Daoy (cell line): ENCODE measurements at places on chromosomes 1 and 21. TPM values are rescaled to one million over a fixed set of nuclear protein-coding genes. Genes with fewer than 3 reads are reported as not detected.
A peak's percentile ranks its signal among the peaks of the same experiment; 100 is the strongest.

The SPOCD1 gene
- total RNA-seq: 86.6 and 92.7 TPM in 2 replicates

DNA sequence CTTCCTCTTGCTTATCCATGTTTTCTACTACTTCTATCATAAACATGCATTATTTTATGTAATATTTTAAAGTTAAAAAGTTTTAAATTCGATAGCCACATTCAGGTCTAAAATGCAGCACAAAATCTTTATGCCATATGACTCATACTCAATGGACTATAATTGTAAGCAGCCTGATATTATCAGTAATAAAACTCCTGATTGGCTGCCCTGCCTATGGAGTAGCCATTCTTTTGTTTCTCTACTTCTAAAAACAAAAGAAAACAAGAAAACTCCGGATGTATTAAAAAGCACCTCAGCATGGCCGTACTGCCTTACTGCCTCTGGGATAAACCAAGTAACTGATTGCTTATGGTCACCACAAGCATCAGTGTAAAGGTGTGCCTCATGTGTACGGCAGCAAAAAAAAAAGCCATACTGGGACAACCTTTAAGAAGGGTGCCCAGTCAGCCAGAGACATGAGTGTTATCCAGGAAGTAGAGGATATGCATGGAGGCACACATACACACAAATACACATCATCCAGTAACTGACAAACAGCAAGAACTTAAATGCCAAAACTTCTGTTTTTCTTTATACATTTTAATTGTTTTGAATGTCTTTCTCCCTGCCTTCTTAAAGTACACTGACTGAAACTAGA lies 9.2 kb downstream of the SLC35D1 start:
- no peak for DNase-seq

The SERINC2 gene
- 3.2 and 4.1 TPM in 2 replicates for total RNA-seq

GRCh38 chr1:204545202-204545601 lies 29.0 kb downstream of the MDM4 start:
- DNase-seq: no peak

DNA sequence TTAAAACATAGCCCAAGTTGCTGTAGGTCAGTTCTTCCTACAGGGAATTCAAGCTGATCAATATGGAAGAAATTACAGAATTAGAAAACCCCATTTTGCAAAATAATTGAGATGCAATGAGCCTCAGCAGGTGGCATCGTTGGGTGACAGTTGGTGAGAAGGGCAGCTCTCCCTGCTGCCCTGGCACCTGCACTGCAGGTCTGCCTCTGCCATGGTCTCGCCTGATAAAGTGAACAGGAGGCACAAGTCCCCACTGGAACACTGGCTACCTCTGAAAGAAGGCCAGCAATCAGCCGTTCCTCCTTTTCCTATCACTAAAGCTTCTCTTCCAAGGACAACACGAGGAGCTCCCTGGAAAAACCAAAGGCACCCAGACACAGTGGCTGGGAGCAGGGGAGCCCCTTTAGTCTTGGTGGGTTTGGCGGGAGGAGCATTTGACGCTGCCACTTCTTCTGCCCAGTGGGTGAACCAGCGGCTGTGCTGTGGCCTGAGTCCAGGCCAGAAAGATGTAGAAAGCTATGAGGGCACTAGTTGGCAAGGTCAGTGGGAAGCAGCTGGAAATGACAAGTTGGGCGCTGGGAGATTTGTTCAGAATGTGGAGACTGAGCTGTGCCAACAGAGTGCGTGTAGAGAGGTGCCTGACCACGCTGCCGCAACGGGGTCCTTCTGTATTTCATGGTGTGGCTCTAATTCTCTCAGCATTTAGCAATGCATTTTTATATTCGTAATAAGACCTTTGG lies 93.1 kb downstream of the RIPK4 start:
- no peak for DNase-seq

GRCh38 chr1:100627936-100628335 lies 90.0 kb downstream of the GPR88 start:
- no peak for DNase-seq

The C1orf53 gene
- 18.8 and 28.6 TPM in 2 replicates for total RNA-seq

- DNase-seq: no peak
Observed at GRCh38 chr1:47210666-47211065, 20.8 kb upstream of the PDZK1IP1 start.

The SPRR2F gene
- total RNA-seq: not detected in 2 replicates

The CD5L gene
- total RNA-seq: not detected in 2 replicates

GRCh38 chr1:101364370-101365120 lies 127.7 kb downstream of the S1PR1 start:
- no peak for DNase-seq

- DNase-seq: no peak
Observed at GRCh38 chr1:199976496-199977144, 50.9 kb upstream of the NR5A2 start.

GRCh38 chr1:11062965-11063401 lies 3.2 kb upstream of the SRM start:
- DNase-seq: peak; percentile 83

The NADK gene
- total RNA-seq: 31.2 and 39.5 TPM in 2 replicates

The FCMR gene
- 0.23 TPM in 1 of 2 replicates, not detected in the other for total RNA-seq

GRCh38 chr21:20783611-20784010 lies 214.6 kb upstream of the NCAM2 start:
- peak; percentile 4 for DNase-seq

DNA sequence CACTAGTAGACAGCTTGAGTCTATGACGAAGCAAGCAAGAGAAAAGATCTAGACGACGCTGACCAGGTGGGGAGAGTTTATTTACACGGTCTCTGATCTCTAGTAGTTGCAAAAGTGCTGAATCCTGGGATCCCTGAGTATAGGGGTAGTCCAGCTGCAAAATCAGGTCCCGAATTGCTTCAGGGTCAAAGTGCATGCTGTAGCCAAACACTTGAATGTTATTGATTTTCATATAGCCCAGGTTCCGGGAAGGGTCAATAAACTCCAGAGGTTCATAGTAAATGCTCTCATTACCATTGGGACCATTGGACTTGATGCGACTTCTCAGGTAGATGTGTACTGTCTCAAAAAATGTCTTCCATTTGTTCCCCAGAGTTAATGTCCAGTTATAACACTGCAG lies 379.6 kb downstream of the BRINP3 start:
- DNase-seq: no peak

The LRRC8C gene
- 7.4 and 10.2 TPM in 2 replicates for total RNA-seq

The TACSTD2 gene
- total RNA-seq: 0.06 TPM in 1 of 2 replicates, not detected in the other

DNA sequence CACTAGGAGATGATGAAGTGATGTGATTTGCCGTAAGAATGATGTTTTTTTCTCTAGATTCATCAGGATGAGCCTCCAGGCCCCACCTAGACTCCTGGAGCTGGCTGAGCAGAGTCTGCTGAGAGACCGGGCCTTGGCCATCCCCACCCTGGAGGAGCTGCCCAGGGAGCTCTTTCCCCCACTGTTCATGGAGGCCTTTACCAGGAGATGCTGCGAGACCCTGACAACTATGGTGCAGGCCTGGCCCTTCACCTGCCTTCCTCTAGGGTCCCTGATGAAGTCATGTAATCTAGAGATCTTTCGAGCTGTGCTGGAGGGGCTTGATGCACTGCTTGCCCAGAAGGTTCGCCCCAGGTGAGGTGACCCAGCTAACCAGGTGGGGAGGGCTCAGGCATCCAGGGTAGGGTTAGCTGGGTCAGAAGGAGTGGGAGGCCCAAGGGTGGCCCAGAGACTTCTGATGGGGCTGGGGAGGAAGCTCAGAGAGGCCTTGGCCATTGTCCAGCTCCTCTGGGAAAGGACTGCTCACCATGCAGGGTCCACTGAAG lies 1.3 kb downstream of the PRAMEF12 start:
- no peak for DNase-seq

DNA sequence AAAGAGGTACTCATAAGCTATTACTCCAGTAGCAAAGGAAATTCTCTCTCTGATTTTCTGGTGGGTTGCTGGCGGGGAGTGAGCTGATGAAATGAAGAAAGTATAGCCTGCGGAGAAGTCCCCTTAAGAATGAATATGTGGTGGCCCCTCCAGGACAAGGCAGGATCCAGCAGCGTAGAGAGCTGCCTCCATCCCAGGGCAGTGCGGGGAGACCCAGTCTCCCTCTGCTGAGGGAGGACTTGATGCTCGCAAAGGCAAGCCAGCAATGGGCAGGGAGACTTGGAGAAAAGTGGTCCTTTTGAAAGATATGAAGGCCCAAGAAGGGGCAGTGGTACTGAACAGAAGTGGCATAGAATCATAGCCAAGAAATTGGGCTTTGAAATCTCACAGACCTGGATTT lies 106.0 kb upstream of the SLC44A3 start:
- DNase-seq: no peak

DNA sequence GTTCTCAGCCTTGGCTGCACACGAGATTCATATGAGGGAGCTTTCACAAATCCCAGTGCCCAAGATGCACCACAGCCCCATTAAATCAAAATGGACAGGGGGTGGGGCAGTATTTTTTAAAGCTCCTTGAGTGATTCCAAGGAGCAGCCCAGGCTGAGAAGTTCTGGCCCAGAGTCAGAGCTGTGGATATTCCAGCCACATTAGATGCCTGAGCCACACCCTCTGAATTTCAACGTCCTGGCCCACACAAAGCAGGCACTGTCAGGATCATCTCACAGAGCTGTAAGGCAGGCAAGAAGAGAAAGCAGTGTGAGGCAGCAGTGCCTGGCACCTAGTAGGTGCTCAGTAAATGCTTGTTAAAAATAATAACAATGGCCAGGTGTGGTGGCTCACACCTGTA lies 37.4 kb downstream of the PAX7 start:
- DNase-seq: no peak
